ENCODE measurements at places on chromosomes 4 and X.

GRCh38 chrX:138866643-138867042 lies 155.1 kb upstream of the FGF13 start:
- no peak for DNase-seq

GRCh38 chrX:39689376-39690104 lies 408.2 kb downstream of the BCOR start:
- no peak for DNase-seq

DNA sequence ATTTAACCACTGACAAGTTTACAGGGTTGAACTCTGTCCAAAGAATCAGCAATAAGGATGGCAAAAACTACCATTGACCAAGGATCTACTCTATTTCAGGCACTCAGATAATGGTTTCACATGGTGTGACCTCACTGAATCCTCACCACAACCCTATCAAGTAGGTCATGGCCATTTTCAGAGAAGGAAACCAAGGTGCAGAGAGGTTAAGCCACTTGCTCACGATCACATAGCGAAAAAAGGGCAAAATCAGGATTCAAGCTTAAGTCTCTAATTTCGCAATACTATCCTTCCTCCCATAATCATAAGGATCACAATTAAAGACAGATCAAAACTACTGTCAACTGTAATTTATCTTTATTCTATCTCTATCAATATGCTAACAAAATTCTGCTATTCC lies 191.0 kb upstream of the AFF2 start:
- no peak for DNase-seq

GRCh38 chr4:38734911-38735310 lies 47.9 kb downstream of the TLR10 start:
- DNase-seq: no peak

DNA sequence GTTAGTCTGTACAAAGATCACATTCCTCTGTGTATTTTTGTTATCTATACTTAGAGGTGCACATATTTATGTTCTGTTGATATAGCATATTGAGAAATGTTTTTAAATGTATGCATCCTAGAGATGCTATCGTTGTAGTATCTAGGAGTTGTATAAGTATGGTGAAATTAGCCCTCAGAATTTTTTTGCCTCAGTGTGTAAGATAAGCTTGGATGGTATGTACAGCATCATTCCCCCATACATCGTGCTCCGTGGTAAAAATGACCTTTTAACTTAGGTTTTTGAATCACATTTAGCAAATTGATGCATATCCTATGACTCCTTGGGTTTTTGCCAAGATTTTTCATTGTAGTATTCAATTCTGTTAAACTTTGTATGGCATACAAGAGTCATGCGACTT lies 113.5 kb downstream of the RPA4 start:
- no peak for DNase-seq
